Activated T-helper 1 cell treated with anti-CD3 and anti-CD28 coated beads, Interleukin-2, amount 50 U/mL, for 16 hours (primary cell): ENCODE measurements at places on chromosomes 7 and 10.

GRCh38 chr10:71262027-71262426 lies 49.7 kb downstream of the UNC5B start:
- no peak for DNase-seq

DNA sequence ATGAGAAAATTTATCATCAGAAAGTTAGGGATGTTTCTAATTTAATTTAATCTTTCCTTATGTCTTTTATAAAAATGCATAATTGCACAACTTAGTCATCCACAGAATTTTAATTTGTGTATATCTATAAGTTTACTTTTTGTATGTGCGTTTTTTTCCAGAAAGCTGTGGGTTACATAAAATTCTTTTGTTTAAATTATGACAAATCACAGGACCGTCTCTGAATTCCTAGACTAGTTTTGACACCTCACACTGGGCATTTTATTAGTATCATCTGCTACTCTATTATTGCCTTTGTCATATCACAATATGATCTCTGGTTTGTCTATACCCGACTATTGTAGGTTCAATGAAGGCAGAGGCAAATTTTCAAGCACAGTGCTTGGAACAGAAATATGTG lies 482.4 kb upstream of the SEMA3D start:
- DNase-seq: no peak

- no peak for DNase-seq
These were observed 69.6 kb downstream of the PDGFA start for GRCh38 chr7:450036-450435.

- no peak for DNase-seq
These were observed 118.7 kb downstream of the HIPK2 start for GRCh38 chr7:139658908-139659675.

DNA sequence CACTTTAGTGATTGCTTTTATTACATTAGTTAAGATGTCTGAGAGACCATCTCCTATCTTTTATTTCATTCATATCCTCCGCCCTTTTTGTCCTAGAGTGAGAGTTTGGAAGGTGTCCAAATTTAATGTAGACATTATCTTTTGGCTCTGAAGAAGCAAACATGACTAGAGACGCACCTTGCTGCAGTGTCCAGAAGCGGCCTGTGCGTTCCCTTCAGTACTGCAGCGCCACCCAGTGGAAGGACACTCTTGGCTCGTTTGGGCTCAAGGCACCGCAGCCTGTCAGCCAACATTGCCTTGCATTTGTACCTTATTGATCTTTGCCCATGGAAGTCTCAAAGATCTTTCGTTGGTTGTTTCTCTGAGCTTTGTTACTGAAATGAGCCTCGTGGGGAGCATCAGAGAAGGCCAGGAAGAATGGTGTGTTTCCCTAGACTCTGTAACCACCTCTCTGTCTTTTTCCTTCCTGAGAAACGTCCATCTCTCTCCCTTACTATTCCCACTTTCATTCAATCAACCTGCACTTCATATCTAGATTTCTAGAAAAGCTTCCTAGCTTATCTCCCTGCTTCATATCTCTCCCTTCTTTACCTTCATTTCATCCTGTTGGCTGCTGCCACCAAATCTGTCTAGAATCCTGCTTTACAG lies 10.4 kb upstream of the CLCN1 start:
- DNase-seq: peak; percentile 50

DNA sequence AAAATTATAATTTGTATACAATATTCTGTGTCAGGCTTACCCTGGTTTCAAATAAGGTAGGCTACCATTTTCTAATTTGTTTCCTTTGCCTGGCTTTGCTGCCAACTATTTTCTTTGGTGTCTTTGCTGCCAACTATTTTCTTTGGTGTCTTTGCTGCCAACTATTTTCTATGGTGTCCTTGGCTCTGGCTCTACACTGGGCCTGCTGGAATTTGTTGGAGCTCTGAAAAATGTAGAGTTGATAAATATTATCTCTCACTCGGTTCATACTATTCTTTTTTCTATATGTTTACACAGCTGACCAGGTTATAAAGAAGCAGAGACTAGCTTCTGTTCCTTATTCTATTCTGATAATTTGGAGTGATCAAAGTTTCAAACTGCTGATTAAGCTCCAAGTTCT lies 768.0 kb upstream of the PHF14 start:
- no peak for DNase-seq

DNA sequence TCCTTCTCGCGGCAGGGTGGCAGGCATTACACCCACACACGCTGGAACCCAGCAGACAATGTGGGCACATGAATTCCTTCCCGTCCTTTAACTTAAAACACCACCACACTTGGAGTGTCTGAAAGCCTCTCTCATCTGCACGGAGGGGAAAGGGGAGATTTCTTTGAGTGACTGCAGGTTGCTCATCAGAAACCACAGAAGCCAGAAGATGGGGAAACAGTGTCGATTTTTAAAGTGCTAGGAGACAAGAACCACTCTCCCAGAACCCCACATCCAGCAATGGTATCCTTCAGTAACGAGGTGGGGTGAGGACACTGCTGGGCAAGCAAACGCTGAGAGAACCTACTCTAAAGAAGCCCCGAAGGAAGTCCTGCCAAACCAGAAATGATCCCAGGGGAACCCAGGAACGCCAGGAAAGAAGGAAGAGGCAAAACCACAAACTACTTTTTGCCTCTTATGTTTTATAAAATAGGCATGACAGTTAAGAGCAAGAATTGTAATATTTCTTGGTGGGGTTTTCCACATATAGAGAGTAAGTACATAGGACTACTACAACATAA lies 254.3 kb downstream of the ELFN1 start:
- DNase-seq: no peak

DNA sequence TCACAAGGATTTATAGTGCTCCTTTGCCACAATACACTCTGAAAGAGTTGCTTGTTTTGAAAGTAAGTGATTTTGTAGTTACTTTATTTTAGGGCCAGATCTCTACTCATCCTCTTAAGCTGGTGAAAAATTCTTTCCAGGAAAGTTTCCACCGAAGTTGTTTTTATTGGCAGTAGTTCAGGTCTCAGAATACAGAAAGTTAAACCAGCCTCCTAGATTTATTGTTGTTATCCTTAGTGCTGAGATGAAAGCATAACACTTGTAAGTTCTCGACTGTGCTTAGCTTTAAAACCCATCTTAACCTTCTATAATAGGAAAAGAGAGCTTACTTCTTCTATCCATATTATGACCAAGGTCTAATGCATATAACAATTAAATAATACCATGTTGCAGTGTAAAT lies 5.5 kb downstream of the AP3M1 start:
- DNase-seq: no peak

DNA sequence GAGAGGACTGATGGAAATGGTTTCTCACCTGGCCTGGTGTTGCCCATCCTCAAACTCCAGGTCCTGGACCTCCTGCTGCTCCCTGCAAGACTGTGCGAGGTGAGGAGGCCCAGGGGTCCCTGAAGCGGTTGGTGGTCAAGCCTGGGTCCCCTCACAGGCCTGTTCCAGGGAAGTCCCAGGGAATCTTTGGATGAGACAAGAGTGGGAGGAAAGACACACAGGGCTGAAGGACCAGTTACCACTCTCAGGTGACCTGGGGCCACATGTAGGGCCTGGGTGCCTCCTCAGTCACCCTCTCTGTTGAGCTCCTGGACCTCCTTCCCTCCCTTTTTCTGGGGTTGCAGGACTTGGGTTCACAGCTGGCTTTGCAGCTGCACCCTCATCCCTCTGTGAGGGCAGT lies 42.6 kb upstream of the CXCL12 start:
- no peak for DNase-seq

DNA sequence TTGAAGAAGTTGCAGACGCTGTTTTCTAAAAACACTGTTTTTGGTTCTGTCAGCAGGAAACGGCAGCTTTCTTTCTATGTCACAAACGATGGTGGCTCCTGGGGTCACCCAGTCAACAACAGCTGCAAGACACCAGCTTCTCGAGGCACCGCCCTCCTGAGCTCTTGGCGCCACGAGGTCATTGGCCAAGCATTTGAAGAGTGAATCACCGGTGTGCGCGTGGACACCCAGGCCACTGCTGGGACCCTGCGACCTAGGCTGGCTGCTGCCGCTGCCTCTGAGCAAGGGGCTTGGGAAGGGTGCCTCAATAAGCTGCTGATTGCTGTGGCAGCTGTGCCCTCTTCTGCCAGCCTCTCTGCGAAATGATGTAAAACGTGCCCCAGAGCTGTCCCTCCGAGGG lies 22.5 kb upstream of the VIPR2 start:
- no peak for DNase-seq

DNA sequence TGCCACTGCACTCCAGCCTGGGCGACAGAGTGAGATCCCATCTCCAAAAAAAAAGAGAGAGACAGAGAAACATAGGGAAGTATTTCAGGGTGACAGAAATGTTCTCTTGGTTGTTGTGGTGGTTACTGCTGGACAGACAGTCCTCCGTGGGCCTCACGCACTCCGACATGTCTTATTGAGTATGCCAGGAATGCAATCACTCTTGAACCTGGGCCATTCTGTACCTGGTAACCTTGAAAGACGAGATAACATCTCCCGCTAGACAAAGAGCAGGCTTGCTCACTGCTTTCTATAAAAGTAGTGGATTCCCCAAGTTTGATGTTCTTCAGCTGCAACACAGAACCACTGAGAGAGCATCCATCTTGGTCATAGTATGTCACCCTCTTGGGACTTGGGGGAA lies 6.7 kb downstream of the CACUL1 start:
- DNase-seq: no peak

GRCh38 chr10:124063750-124064603 lies 29.4 kb downstream of the CHST15 start:
- DNase-seq: no peak

DNA sequence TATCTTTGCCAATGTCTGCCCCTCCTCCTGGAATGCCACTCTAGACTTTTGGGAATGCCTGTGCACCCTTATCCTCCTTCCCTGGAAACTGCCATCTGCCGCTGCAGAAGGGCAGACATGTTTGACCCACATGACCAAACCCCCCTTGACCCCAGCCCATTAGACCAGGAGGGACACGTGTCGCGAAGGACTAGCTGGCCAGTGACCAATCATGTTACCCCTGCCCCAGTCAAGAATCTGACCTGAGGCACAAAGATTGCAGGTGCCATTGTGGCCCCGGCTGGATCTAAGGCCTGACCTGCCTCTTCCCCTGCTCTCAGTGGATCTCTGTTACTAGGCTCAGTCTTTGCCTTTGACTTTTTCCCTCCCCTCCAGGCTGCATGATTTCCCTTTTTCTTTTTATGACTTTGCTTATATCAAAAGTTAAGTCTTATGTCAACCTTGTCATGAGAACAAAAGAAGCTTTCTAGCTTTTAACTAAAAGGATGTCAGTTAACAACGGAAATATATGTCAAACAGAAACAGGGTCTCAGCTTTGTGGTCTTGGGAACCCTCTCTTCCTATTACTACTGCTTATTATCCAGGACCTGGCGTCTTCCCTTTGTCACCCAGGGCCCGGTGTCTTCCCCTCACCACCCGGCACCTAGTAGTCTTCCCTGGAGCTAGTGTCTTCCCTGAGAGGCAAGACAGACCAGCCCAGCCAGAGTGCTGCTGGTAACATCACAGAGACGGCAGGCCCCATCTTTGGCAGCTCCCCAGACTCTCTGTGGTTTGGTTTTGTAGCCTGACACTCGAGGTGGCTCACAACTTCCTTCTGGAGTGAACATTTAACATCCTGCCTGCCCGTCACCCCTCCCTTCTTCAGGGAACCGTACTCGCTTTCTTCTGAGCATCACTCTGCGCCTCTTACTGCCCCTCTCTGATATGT lies 24.4 kb upstream of the PPIF start:
- DNase-seq: peak; percentile 69

DNA sequence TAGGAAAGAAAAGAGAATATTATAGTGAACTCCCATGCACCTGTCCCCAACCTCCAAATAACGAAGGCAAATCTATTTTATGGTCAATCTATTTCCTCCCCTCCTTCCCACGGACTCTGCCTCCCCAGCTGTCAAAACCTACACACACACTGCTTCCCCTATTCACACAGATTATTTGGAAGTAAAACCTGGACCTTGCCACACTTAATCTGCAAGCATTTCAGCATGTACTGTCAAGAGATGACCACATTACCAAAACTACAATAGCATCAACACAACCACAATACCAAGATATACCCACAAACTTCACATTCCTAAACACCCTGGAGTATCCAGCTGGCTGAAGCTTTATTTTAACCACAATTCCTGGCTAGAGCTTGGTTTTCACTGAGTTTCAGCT lies 27.8 kb upstream of the KCNK18 start:
- no peak for DNase-seq
